ENCODE measurements at places on chromosomes 4 and X. TPM values are rescaled to one million over a fixed set of nuclear protein-coding genes. Genes with fewer than 3 reads are reported as not detected.

SPP1 gene
- 43.1 TPM for total RNA-seq

GRCh38 chrX:113929004-113929403 lies 654.9 kb upstream of the HTR2C start:
- H3K36me3 ChIP-seq = no peaks in the 10 kb centered on the region
- peak; percentile 83 for DNase-seq
- H3K27me3 ChIP-seq = no peaks in the 10 kb centered on the region
- H3K4me1 ChIP-seq = no peaks in the 10 kb centered on the region
- H3K4me3 ChIP-seq = no peak overlapping the region

GRCh38 chrX:54977387-54977786 lies 16.6 kb downstream of the PFKFB1 start:
- H3K27me3 ChIP-seq = no peaks in the 10 kb centered on the region
- no peaks in the 10 kb centered on the region for H3K36me3 ChIP-seq
- no peak overlapping the region for H3K4me3 ChIP-seq
- no peak for DNase-seq

GRCh38 chr4:92304606-92305005 lies 840 bp downstream of the GRID2 start:
- peak overlapping the region; percentile 72 for H3K4me3 ChIP-seq
- peak; percentile 60 for DNase-seq
- peak overlapping the region; percentile 41 for H3K27ac ChIP-seq
- no peaks in the 10 kb centered on the region for H3K36me3 ChIP-seq
- H3K27me3 ChIP-seq = no peaks in the 10 kb centered on the region
- peaks cover 61% of the 10 kb centered on the region for H3K4me1 ChIP-seq

UGT2A3 gene
- not detected for total RNA-seq

DNA sequence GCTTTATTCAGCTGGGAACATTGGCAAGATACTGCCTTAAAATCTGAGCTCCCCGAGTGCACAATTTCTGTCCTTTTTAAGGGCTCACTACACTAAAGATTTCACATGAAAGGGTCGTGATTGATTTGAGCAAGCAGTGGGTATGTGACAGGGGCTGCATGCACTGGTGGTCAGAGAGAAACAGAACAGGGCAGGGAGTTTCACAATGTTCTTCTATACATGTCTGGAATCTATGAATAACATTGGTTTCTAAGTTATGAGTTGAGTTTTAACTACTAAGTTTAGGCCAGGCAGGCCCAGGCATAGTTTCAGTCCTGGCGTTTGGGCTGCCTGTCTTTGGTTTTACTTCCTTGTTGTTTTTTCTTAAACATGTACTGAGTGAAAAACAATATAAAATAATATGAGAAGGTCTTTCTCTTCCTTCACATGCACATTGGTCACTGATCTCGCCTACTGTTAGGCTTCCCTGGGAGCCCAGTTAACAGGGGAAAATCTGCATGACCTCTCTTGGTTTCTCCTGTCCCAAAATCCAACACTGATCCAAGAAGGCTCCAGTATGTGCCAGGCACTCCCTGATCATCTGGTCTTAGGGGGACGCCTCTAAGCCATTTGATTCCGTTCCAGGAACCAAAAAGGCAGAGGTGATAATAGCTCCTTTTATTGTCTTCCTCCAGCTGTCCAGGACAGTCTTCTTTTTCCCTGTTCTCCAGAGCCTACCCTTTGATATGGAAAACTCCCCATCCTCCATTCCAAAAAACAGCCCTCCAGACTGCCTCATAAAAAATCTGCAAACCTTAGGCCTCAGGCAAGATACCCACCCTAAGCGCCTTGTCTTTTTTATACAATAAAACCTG lies at the start of gene UGT2B17:
TSS of gene UGT2B17 (minus strand) at position 51 of the 854 bp plus-strand sequence. CDS start 7,838 bp downstream, outside the sequence.
- no peaks in the 10 kb centered on the region for H3K4me1 ChIP-seq
- no peaks in the 10 kb centered on the region for H3K27me3 ChIP-seq
- H3K4me3 ChIP-seq = no peak within 1 kb of the TSS
- no peaks in the 10 kb centered on the region for H3K36me3 ChIP-seq
- no peak for DNase-seq
- no peak within 1 kb of the TSS for H3K27ac ChIP-seq

KIT gene
- total RNA-seq = 28.4 TPM

DNA sequence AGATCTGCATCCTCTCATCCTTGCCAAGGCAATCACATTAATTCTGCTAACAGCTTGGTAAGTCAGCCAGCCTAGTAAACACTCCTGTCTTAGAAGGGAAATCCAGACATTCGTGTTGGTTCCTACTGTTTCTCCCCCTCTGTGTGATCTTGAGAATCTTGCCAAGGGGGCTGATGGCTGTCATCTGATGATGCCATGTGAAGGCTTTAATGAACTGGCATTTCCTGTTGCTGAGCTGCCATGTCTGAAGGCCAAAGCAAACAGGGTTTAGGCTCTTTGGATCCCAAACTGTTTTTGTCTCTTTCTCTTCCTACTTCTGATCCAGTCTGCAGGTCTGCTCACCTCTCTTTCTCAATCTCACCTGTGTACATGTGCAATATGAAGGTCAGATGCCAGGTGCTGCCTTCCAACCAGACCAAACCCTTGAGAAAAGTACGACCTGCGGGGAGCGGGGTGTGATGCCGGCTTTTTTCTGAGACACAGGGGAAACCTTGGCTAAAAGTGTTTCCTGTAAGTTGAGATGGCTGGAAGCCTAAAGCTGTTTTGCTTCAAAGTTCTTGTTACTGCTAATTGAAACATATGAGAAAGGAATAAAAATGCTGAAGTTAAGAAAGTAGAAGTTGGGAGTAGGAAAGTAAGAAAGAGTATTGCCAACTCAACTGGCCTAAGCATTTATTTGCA lies 532.9 kb downstream of the ANKRD50 start:
- peaks cover 18% of the 10 kb centered on the region for H3K4me1 ChIP-seq
- H3K4me3 ChIP-seq = no peak overlapping the region
- H3K36me3 ChIP-seq = no peaks in the 10 kb centered on the region
- no peak for DNase-seq
- H3K27ac ChIP-seq = no peak overlapping the region

DNA sequence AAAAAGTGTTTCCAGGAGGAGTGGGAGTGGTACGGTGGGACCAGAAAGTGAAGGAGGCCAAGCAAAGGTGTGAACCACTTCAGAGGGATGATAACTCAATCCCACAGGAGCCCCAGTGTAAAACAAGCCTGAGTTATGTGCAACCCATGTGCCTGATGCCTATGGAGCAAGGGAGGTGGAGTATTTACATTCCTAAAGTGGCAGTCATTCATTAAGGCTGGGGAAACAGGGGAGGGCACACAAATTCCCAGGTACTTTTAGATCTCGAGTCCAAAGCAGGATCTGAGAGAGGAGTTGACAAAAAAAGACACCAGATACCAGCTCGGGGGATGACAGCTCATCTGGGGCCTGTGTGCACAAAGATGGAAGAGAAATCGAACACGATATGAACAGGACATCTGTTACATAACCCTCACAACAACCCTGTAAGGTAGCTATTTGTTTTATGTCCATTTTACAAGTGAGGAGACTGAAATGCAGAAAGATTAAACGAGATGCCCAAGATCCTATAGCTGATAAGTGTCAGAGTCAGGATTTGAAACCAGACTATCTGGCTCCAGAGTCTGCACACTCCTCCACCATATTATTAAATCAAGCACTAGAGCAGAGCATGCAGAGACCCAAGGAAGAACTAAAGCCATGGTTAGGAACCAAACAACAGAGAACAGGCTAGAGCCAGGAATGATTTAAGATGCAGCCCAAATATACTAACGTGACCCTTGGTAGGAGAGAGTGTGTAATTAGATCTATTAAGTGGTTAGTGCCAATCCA lies 91.9 kb upstream of the MAPK10 start:
- H3K36me3 ChIP-seq = no peaks in the 10 kb centered on the region
- peaks cover 49% of the 10 kb centered on the region for H3K4me1 ChIP-seq
- H3K4me3 ChIP-seq = no peak overlapping the region
- peak; percentile 45 for DNase-seq

DNA sequence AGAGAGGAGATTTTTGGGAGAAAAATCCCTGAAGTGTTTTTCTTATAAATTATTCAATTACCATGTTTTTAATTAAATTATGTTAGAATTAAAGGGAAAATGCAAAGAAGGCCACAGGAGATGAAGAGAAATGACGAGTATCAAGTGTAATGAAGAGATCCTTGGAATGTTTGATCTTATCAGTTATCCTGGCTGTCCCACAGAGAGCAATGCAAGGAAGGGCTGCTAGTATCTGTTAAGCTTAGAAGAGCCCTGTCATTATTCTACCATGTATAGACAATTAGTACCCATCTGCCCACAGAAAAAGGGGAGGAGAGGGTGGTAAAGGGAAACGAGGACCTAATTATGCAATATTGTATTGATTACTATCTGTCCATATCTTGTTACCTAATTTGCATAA lies 257.1 kb downstream of the BANK1 start:
- no peak for DNase-seq
- H3K36me3 ChIP-seq = no peaks in the 10 kb centered on the region
- H3K4me1 ChIP-seq = no peaks in the 10 kb centered on the region
- H3K27ac ChIP-seq = no peak overlapping the region
- H3K4me3 ChIP-seq = no peak overlapping the region
- H3K27me3 ChIP-seq = no peaks in the 10 kb centered on the region

GRCh38 chr4:89056953-89057398 lies at the start of gene FAM13A:
TSS of gene FAM13A (minus strand) at chr4:89057185. CDS start at chr4:89056964, 221 bp downstream.
- peak within 1 kb of the TSS; percentile 21 for H3K27ac ChIP-seq
- peak; percentile 98 for DNase-seq
- H3K4me3 ChIP-seq = peak within 1 kb of the TSS; percentile 53
- H3K4me1 ChIP-seq = peaks cover 24% of the 10 kb centered on the region
- no peaks in the 10 kb centered on the region for H3K27me3 ChIP-seq

DGKK gene
- total RNA-seq = 8.1 TPM

DNA sequence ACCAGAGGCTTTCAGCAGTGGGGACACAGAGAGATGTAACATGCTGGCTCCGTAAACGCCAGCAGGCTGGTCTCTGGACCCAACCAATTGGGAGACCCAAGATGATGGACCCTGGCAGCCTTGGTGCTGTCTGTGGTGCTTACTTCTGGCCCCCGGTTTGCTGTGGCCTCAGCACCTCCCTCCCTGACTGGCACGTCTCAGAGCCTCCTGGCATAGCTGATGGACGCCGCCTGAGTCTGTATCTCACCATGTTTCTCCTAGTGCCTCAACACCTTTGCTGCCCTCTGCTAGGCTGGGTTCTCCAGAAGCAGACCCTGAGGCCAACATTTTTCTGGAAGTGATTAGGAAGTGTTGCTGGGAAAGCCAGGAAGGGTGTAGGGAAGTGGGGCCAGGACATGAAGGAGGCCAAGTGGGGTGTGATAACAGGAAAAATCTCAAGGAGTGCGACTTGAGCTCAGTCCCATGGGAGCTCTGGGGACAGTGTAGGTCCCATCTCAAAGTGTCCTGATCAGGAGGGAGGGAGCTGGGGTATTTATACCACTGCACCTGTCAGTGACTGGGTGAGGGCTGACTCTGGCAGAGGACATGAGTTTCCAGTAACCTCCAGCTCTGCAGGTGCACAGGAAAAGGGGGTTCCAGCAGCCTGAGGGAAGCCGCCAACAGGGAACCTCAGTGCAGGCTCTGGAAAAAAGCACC lies 31.8 kb downstream of the PPP2R2C start:
- H3K27ac ChIP-seq = no peak overlapping the region
- H3K4me1 ChIP-seq = no peaks in the 10 kb centered on the region
- H3K27me3 ChIP-seq = no peaks in the 10 kb centered on the region
- H3K36me3 ChIP-seq = no peaks in the 10 kb centered on the region
- H3K4me3 ChIP-seq = no peak overlapping the region

PABPC1L2A gene
- total RNA-seq = 1.4 TPM

DNA sequence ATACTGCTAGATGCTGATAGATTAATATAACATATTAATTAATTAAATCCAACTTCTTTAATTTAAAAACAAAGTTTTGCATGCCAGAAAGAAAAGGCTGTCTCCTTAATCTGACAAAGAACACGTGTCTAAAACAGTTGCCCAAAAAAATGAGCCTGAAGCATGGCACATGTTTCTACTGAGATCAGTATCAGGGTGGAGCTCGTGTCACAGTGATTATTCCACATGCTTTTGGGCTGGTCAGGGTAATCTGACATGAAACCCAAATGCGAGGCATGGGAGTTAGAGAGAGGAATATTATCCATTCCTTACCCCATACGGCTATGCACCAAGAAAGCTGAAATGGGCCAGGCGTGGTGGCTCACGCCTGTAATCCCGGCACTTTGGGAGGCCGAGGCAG lies 79.4 kb upstream of the ADRA2C start:
- H3K4me1 ChIP-seq = no peaks in the 10 kb centered on the region
- no peaks in the 10 kb centered on the region for H3K27me3 ChIP-seq
- no peak for DNase-seq
- no peak overlapping the region for H3K4me3 ChIP-seq
- H3K27ac ChIP-seq = no peak overlapping the region

DNA sequence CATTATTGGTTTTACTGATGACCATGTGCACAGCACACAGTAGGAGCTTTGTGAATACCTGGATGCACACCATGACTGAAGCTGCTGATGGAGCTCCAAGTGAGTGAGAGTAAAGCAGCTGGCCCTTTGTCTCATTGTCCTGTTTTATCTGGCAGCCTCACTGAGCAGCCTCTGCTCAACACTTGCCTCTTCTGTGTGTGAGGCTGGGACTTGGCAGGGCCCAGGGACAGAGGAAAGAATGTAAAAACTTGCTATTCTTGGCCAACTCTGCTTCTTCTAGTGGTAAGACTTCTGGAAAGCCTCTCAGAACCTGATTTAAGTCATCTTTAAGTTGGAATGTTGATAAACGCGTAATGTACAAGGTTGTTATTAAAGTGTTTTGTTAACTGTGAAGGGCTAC lies 61.4 kb downstream of the BEX1 start:
- no peaks in the 10 kb centered on the region for H3K27me3 ChIP-seq
- H3K4me1 ChIP-seq = no peaks in the 10 kb centered on the region
- no peak for DNase-seq
- no peaks in the 10 kb centered on the region for H3K36me3 ChIP-seq
- no peak overlapping the region for H3K27ac ChIP-seq

AR gene
- 13.4 TPM for total RNA-seq

DNA sequence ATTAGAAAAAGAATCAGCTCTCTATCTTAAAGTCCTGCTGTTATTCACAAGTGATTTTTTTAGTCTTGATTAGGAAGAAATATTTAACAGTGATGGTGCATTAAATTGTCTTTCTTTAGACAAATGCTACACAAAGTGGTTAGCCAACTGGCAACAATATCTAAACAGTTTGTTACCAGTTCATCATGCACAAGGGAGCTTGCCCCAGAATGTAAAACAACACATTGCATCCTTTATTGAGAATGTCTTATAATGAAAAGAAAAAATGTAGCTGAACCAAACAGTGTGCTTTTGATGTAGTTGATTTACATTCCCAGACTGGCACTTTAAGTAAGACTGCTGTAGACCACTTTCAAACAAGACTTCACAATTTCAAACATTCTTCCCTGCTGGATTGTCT lies 34.1 kb upstream of the NAA11 start:
- no peak for DNase-seq
- H3K27ac ChIP-seq = no peak overlapping the region
- H3K4me3 ChIP-seq = no peak overlapping the region
- H3K36me3 ChIP-seq = no peaks in the 10 kb centered on the region
- H3K27me3 ChIP-seq = no peaks in the 10 kb centered on the region

BGN gene
- total RNA-seq = 0.23 TPM

CXCL8 gene
- not detected for total RNA-seq

CXCL11 gene
- total RNA-seq = 1.9 TPM

- H3K27ac ChIP-seq = no peak overlapping the region
- no peak for DNase-seq
- H3K4me3 ChIP-seq = no peak overlapping the region
Observed at GRCh38 chr4:85478576-85478975, 3.6 kb downstream of the ARHGAP24 start.

MEPE gene
- not detected for total RNA-seq

Data from GM23338 (cell line).